NCI-H1436 (cell line): ENCODE measurements at places on chromosomes 12 and 14.
A peak's percentile ranks its signal among the peaks of the same experiment; 100 is the strongest.

- DNase-seq = no peak
These were observed 98.8 kb downstream of the DUSP6 start for GRCh38 chr12:89253488-89253887.

- DNase-seq = no peak
These were observed 128.8 kb upstream of the CLEC14A start for GRCh38 chr14:38384741-38385140.

- no peak for DNase-seq
These were observed 74.4 kb downstream of the CEP128 start for GRCh38 chr14:80867091-80867490.

DNA sequence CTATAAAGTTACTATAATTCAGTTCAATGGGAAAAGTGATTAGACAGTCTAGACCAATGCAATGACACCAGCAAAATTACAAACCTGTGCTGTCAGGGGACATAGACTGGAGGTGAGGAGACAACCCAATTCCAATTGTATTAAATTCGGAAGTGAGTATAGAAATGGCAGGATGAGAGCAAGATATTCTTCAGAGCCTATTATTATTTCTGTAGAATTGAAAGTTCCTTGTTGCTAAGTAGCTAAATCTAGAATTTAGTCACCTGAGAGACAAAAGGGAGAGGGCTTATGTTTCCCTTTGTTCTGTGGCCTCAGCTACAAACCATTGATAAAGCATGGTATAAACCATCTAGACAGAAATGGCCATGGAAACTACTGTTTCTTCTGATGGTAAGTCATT, at the start of gene ADAM21:
TSS of gene ADAM21 (plus strand) at position 301 of the 400 bp plus-strand sequence. CDS start 5,326 bp downstream, outside the sequence.
- no peak for DNase-seq

- DNase-seq = no peak
These were observed 8.6 kb downstream of the ACVRL1 start for GRCh38 chr12:51915951-51916350.

GRCh38 chr12:50257236-50258166, 25.8 kb downstream of the LIMA1 start:
- DNase-seq = no peak

GRCh38 chr14:38389681-38390080, 133.8 kb upstream of the CLEC14A start:
- no peak for DNase-seq

DNA sequence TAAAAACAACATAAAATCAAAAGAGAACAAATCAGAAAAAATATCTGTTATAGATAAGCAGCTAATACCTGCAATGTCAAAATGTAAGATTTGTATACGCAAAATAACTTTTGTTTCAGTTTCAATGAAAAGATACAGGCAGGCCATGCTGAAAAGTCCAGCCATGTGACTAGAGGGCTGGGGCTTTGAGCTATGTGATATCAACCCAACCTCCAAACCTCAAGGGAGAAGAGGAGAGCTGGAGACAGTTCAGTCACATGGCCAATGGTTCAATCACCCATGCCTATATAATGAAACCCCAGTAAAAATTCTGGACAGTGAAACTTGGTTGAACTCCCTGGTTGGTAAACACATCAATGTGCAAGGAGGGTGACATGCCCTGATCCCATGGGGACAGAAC, 5.3 kb downstream of the COX16 start:
- no peak for DNase-seq

DNA sequence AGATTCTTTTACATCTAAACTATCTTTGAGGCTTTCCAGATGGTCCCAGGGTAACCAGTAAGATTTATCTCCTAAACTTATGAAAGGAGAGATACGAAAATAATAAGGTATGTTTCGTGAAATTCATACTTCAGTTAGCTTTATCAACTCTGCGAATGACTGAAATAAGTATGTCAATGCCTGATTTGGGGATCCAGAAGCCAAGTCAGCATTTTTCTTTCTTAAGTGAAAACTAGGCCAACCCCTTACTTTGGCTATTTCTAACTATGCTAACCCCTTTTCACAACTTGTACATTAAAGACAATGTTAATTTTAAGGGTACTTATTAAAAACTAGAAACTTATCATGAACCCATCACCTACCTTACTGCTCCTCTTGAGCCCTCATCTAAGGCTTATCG, 26.9 kb upstream of the NID2 start:
- no peak for DNase-seq

DNA sequence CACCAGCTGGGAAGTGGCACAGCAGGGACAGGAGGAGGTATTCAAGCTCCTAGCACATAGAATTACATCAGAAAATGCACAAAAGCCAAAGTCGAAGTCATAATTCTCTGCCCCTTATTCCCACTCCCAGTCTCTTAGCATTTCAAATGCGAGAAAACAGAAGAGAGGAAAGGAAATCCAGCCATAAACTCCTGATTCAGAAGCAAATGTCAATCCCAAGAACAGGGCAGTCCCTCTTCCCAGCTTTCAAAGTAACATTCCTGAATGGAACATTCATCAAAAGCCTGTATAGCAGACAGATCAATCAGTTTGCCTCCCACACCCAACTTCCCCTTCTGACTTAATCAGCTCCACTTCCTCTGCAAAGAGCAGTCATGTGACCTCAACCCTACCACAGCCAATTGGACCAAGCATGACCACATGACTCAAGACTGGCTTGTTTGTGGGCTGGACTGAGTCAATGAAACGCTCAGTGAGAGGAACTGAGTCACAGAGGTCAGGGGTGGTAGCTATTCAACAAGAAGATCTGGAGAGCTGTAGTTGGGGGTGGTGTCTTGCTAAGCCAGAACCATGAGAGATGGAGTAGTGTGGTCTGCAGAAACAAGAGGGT, 41.4 kb upstream of the TUNAR start:
- no peak for DNase-seq

DNA sequence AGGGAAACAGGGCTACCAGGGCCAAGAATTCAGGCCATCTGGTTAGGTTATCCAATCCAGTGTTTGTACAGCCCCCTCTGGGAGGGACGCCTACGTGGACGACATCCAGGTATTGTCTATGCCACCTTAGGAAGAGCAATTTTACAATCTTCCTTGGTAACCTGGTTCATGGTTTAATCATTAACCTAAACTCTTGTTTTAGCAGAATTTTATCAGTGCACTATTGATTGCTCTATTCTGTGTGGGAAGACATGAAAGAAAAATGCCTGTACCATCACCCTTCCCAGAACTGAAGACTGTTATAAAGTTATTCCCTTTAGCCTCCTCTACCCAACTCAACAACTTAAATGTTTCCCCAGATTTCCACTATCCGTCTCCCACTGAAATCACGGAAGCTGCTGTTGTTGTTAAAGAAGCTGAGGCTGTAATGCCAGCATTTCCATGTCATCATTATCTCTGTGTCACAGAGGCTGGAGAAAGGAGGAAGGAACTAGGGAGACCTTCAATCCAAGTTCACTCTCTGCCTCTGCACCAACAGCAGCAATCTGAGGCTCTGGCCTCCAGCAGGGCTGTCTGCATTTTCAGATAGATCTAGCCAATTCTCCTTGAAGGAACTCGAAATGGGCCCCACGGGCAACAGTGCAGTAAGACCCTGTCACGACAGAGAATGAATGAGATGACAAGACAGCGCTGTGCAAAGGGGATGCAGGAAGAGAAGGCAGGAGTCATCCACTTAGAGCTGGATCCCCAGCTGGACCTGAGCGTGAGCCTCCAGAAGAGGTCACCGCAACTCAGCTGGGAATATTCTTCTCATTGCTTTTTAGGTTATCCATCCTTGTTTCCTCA, 183.4 kb upstream of the GZMB start:
- DNase-seq = no peak

- DNase-seq = no peak
These were observed 71.1 kb downstream of the RASSF3 start for GRCh38 chr12:64681200-64682052.

DNA sequence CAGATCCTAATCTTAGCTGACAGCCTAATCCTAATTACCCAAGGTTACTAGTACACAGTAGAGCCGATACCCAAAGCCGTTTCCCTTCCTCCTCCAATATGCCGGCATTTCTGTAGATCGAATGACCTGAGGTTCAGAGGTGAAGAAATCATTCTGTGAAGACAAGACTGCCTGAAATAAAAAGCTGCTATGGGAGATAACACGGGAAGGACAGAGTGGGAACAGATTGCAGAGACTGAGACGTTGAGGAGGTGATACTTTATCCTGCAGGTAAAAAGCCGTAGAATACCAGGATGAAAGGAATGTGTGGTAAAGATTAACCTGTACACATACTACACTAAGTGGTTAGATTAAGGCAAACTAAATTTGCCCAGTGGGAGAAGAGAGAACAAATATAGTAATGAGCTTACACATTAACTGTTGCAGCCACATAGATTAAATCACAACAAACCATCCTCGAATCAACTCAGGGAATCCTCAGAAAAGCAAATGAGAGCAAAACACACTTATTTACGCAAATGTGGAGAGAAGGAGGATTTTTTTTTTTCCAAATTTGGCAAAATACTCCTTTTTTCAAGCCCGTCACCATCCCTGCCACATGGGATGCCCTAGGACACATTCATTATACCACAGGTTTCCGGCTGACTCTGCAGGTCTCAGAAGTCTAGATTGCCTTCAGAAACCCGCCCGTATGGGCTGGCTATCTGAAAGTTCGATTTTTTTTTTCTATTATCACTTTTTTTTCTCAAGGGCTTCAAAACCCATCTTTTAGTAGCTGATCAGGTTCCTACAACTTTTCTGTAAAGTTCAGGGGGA, 188.0 kb downstream of the TTC8 start:
- DNase-seq = no peak

DNA sequence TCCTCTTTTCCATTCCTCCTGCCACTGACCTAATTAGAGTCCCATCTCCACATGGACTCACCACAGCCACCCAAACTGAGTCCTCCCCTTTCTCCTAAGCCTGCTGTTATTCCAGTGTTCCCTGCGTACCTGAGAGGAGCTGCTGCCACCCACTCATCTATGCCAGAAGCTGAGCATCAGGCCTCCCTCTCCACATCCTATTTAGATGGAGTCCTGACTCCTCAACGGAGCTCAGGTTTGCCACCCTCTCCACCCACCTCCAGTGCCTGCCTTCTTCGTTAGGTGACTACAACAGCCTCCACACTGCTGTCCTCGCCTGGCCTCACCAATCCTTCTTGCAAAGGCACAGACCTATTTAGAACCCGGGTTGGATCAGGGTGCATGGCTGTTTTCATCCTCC, 15.2 kb upstream of the ABHD12B start:
- DNase-seq = no peak

DNA sequence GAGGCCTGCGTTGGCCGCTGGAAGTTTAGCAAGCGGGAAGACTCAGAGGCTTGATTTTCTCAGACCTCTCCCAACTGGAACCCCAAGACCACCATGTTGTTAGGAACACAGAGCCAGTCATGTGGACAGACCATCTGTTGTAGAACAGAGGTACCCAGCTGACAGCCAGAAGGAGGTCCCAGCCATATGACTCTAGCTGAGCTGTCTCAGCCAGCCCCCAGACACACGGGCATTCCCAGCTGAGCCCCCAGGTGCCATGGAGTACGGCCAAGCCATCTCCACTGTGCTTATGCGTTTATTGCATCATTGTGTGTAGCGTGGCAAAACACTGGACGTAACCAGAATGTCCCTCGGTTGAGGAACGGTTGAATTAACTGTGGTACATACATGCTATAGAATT, 421.9 kb downstream of the TMEM132D start:
- no peak for DNase-seq

- peak; percentile 10 for DNase-seq
These were observed 198.7 kb upstream of the EEA1 start for GRCh38 chr12:93127582-93128331.

DNA sequence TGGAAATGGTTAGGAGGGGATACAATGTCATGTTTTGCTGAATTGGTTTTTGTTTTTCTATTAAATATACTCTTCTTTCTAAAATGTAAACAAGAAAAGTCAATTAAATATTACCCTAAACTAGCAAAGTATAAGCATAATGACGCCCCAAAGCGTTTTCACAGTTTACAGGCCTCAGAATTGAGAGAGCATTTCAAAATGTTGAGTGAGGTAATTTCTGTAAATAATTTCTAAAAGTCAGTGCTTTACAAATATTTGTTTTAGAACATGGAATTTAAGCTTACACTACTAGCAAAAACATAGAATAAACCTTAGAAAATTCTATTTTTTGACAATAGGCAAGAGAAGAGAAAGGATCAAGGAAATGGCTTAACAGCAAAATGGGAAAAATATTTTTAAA, 958.4 kb upstream of the USP15 start:
- no peak for DNase-seq

- DNase-seq = no peak
These were observed 188.2 kb downstream of the TMTC2 start for GRCh38 chr12:82874945-82875344.

DNA sequence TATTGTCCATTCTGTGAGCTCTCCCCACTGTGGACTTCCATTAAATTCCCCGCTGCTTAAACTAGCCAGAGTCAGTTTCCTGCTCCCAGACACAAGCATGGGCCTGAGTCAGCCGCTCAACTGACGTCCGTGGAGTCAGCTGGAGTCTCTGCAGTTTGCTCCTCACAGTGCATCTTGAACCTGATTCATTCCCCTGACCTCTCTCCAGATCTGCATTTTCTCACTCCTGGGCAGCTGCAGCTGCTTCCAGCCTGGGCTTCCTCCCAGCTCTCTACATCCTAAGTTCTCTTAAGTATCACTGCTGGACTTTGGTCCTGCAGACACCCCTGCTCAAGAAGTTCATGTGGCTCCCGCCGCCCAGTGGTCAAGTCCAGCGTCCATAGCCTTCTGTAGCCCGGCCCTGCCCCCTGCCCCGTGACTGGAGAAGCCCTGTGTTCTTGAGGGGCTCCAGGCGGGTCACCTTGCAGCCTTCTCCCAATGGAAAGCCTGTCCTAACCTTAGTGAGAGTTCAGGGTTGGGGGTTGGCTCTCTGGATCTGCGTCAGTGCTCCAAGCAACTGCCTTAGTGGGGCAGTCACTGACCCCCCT, 20.0 kb downstream of the NFKBIA start:
- no peak for DNase-seq

DNA sequence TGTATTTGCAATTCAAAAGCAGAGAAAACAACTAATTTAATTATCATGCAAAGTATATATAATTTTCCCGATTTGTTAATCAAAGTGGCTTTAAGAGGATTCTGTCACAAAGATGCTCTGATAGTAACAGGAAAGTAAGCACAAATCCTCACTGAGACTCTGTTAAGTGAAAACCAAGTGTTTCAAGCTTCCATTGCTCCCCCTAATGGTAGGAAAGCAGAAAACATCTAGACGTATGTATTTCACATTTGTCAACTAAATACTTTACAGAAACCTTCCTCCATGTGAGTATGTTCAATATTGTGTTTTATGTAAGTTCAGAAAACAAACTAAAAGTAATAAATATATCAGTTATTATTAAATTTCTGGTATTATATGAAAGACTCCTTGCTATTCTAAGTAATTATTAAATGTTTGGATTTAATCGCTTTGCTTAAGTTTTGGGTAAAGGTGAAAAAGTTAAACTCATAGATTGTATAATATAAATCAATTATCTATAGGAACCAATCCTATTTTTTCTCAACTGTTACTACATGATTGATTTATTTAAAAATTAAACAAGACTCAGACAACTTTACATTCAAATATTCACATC, 1.5 kb upstream of the NTS start:
- DNase-seq = peak; percentile 72
